Naive B cell (primary cell): ENCODE measurements at places on chromosomes 1 and 21. TPM values are rescaled to one million over a fixed set of nuclear protein-coding genes. Genes with fewer than 3 reads are reported as not detected.

DNA sequence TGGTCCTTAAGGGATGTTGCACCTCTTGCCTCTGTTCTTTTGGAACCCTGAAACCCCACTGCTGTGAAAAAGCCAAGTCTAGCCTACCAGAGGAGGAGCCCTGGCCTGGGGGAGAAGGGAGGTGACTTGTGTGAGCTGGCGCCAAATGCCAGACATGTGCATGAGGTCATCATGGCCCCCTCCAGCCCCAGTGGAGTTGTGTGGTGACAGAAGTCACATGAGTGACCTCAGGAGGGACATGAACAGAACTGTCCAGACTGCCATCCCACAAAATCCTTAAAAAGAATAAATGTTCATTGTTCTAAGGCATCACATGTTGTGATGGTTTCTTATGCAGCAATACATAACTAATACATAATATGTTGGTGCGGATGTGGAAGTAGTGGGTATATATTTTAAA is 10.8 kb downstream of the HHAT start:
- no peak overlapping the region for H3K4me3 ChIP-seq
- DNase-seq, result no peak
- H3K27ac ChIP-seq, result no peak overlapping the region
- peaks cover 11% of the 10 kb centered on the region for H3K4me1 ChIP-seq

DNA sequence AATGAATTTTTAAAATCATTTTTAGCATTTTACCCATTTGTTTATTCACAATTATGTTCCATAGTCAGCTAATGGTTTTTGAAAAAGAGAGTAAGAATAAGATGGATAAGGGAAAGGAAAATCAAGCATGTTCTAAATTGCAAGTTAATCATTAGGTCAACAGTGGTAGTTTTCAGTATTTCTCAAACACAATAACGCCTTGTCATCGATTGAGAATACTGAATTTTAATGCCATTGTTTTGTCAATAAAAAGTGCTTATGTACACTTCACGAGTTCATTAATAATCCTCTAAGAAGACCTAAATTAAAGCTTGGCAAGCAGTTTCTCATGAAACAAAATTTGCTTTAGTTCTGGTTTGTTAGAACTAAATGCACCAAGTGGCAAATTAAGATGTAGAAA is 100.3 kb downstream of the RERE start:
- H3K27me3 ChIP-seq, result no peaks in the 10 kb centered on the region
- DNase-seq, result no peak
- H3K4me3 ChIP-seq, result no peak overlapping the region
- peak overlapping the region; percentile 20 for H3K27ac ChIP-seq
- peaks cover 70% of the 10 kb centered on the region for H3K4me1 ChIP-seq
- peaks cover 6% of the 10 kb centered on the region for H3K36me3 ChIP-seq

GRCh38 chr1:236489710-236490377 is 33.9 kb upstream of the LGALS8 start:
- H3K27ac ChIP-seq, result no peak overlapping the region
- H3K27me3 ChIP-seq, result peaks cover 33% of the 10 kb centered on the region
- no peaks in the 10 kb centered on the region for H3K36me3 ChIP-seq
- no peak overlapping the region for H3K4me3 ChIP-seq

DNA sequence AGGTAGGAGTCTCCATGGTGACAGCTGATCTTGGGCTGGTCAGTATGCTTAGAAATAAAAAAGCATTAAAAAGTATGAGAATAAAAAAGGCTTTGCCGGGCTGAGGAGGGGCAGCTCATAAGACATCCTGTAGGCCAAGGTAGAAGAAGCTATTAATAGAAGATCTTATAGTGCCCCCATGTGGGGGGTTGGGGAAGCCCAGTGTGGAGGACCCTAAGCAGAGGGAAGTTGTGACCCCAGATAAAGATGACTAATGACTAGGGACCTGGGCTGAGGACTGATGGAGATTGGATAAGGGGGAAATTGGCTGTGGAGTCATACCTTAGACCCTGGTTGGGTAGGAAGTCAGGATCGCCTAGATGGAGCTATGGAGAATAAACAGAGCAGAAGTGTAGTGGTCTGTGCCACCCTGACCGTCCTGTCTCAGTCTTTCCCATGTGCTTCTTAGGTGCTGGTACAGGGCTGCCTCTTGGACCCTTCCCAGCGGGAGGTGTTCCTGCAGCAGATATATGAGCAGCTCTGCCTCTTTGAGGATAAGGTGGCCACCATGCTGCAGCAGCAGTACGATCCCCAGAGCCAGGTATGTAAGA is 25.0 kb downstream of the SZT2 start:
- H3K4me1 ChIP-seq, result peaks cover 6% of the 10 kb centered on the region
- H3K27ac ChIP-seq, result peak overlapping the region; percentile 29
- H3K27me3 ChIP-seq, result no peaks in the 10 kb centered on the region
- no peak overlapping the region for H3K4me3 ChIP-seq
- peak; percentile 74 for DNase-seq
- peaks cover 4% of the 10 kb centered on the region for H3K36me3 ChIP-seq

DNA sequence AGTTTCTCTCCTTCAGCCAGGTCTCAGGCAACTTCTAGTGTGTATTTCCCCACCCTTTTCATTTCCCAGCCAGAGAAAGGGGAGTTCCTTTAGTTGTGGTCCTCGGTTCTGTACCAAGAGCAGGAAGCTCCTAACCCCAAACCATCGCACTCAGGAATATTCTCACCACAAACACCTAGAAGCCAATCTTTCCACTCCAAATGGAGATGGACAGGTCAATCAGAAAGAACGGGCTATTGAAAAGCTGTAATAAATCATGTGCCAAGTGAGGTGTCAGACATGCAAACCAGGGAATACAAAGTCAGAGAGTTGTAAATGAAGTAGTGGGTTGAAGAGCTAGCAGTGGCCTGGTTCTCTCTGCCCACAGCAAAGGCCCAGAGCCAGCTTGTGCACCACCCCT is 77.2 kb downstream of the KCNN3 start:
- H3K27me3 ChIP-seq, result peaks cover 48% of the 10 kb centered on the region
- H3K4me1 ChIP-seq, result peaks cover 12% of the 10 kb centered on the region
- no peak for DNase-seq
- H3K4me3 ChIP-seq, result no peak overlapping the region
- no peaks in the 10 kb centered on the region for H3K36me3 ChIP-seq

GRCh38 chr1:165052936-165053335 is 303.6 kb downstream of the LMX1A start:
- no peak overlapping the region for H3K4me3 ChIP-seq
- DNase-seq, result no peak
- no peak overlapping the region for H3K27ac ChIP-seq
- no peaks in the 10 kb centered on the region for H3K36me3 ChIP-seq
- H3K4me1 ChIP-seq, result no peaks in the 10 kb centered on the region
- H3K27me3 ChIP-seq, result peaks cover 17% of the 10 kb centered on the region

- H3K27me3 ChIP-seq, result peaks cover 5% of the 10 kb centered on the region
- H3K36me3 ChIP-seq, result no peaks in the 10 kb centered on the region
- no peaks in the 10 kb centered on the region for H3K4me1 ChIP-seq
- no peak overlapping the region for H3K27ac ChIP-seq
- no peak overlapping the region for H3K4me3 ChIP-seq
- DNase-seq, result no peak
Measured at GRCh38 chr1:209375671-209376365, 207.7 kb upstream of the CAMK1G start.

DNA sequence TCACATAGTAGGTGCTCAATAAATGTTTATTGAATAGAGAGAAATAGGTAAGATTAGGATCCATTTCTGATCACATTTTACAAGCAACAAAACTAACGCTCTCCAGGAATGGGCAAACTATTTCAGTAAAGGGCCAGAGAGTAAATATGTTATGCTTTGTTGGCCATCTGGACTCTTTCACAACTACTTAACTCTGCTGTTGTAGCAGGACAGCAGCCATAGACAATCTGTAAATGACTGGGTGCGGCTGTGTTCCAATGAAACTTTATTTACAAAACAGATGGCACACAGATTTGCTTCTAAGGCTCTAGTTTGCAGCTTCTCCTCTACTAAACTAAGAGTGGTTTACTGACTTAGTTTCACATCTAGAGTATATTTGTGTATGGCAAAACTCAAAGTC is 83.0 kb upstream of the BACH1 start:
- DNase-seq, result no peak
- H3K27me3 ChIP-seq, result no peaks in the 10 kb centered on the region
- no peaks in the 10 kb centered on the region for H3K36me3 ChIP-seq
- no peak overlapping the region for H3K27ac ChIP-seq

- H3K27me3 ChIP-seq, result no peaks in the 10 kb centered on the region
- H3K27ac ChIP-seq, result no peak overlapping the region
- no peaks in the 10 kb centered on the region for H3K4me1 ChIP-seq
- no peak overlapping the region for H3K4me3 ChIP-seq
Measured at GRCh38 chr1:7407544-7407895, 363.6 kb upstream of the VAMP3 start.

DNA sequence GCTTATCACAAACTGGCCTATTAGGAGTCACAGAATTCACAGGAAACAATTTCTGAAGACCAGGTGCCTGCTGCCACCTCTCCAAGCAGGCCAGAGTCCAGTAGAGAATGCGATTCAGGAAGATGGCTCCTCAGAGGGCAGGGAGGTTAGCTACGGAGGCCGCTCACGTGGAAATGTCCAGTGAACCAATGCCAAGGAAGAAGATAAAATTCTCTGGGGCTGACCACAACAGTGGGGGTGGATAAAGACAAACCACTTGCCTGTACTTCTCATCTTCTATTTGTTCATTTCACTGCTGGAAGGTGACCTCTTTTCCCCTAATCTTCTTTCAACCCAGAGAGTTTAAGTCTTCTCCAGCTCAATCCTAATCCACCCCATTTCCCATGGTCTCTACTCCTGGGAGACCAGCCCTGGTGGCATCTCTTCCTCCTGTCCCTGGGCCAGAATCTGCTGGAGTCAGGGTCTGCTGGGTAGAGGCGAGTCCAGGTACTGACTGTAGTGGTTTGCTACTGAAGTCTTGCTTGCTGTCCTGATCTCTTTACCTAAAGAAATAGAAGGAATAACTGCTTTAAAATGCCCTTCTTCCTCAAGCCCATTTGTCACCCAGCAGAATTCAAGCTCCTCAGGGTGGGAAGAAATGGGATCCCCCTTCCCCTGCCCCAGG is 3.2 kb downstream of the PSRC1 start:
- no peaks in the 10 kb centered on the region for H3K36me3 ChIP-seq
- peaks cover 5% of the 10 kb centered on the region for H3K4me1 ChIP-seq
- H3K27ac ChIP-seq, result no peak overlapping the region
- H3K4me3 ChIP-seq, result no peak overlapping the region
- DNase-seq, result no peak

- no peak for DNase-seq
- H3K36me3 ChIP-seq, result no peaks in the 10 kb centered on the region
- H3K27me3 ChIP-seq, result no peaks in the 10 kb centered on the region
- H3K27ac ChIP-seq, result no peak overlapping the region
- no peak overlapping the region for H3K4me3 ChIP-seq
Measured at GRCh38 chr1:29674627-29675326, 438.5 kb downstream of the PTPRU start.

- no peak overlapping the region for H3K4me3 ChIP-seq
- no peaks in the 10 kb centered on the region for H3K27me3 ChIP-seq
- DNase-seq, result no peak
- H3K27ac ChIP-seq, result no peak overlapping the region
Measured at GRCh38 chr1:96240438-96240837, 481.1 kb upstream of the PTBP2 start.

- peaks cover 59% of the 10 kb centered on the region for H3K4me1 ChIP-seq
- H3K36me3 ChIP-seq, result peaks cover 16% of the 10 kb centered on the region
- H3K27ac ChIP-seq, result peak within 1 kb of the TSS; percentile 98
Measured at GRCh38 chr1:222712253-222713090, at the start of the genes AIDA and BROX. TSS of gene AIDA (minus strand) at chr1:222712491. CDS start at chr1:222712317, 174 bp downstream. TSS of gene BROX (plus strand) at chr1:222712564. CDS start at chr1:222715700, 3,136 bp downstream.

- H3K4me1 ChIP-seq, result peaks cover 41% of the 10 kb centered on the region
- H3K4me3 ChIP-seq, result peak overlapping the region; percentile 93
- DNase-seq, result no peak
- peak overlapping the region; percentile 100 for H3K27ac ChIP-seq
- H3K27me3 ChIP-seq, result no peaks in the 10 kb centered on the region
Measured at GRCh38 chr1:44819196-44819607, 10.9 kb downstream of the BTBD19 start.

DNA sequence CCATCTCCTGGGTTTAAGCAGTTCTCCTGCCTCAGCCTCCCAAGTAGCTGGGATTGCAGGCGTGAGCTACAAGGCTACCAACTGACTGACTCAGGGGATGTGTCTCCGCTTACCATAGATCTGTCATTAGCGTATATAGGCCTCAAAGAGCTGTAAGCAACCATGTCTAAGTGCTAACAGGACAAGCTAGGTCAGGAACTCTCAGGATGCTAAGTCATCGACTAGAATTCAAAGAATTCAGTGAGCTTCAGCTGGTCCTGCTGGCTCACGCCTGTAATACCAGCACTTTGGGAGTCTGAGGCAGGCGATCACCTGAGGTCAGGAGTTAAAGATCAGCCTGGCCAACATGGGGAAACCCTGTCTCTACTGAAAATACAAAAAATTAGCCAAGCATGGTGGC is 29.5 kb downstream of the CAPN2 start:
- DNase-seq, result no peak
- no peaks in the 10 kb centered on the region for H3K36me3 ChIP-seq
- no peaks in the 10 kb centered on the region for H3K4me1 ChIP-seq
- H3K27ac ChIP-seq, result no peak overlapping the region

DNA sequence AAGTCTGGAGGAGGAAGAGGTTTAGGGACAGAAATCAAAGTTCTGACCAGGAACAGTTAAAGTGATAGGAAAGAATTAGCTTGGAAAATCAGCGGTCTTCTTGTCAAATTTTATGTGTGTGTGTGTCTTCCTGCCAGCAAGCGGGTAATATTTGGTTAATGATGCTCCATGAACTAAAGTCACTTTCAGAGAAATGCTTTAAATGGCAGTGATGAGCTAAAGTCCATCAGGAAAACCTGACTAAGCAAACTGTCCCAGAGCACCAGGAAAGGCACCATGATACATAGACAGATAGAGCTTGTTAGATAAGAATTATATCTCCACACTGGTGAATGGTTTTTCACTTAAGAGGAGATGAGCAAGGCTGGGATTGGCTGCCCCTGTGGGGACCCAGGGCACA is 10.0 kb upstream of the CDC14A start:
- H3K4me3 ChIP-seq, result no peak overlapping the region
- DNase-seq, result no peak
- no peak overlapping the region for H3K27ac ChIP-seq

- H3K36me3 ChIP-seq, result no peaks in the 10 kb centered on the region
- H3K4me3 ChIP-seq, result no peak overlapping the region
- no peak for DNase-seq
Measured at GRCh38 chr1:94821636-94822305, 1.6 kb downstream of the SLC44A3 start.

- DNase-seq, result peak; percentile 33
- no peak overlapping the region for H3K4me3 ChIP-seq
- H3K27ac ChIP-seq, result no peak overlapping the region
- no peaks in the 10 kb centered on the region for H3K4me1 ChIP-seq
- peaks cover 15% of the 10 kb centered on the region for H3K27me3 ChIP-seq
- no peaks in the 10 kb centered on the region for H3K36me3 ChIP-seq
Measured at GRCh38 chr1:46735708-46736324, 16.9 kb upstream of the EFCAB14 start.

Gene ELF3
- polyA plus RNA-seq, result not detected

Gene LDLRAP1
- 21.0 TPM for polyA plus RNA-seq

Gene NDUFS5
- 273 TPM for polyA plus RNA-seq

Gene SLAMF7
- 3.0 TPM for polyA plus RNA-seq

Gene AXDND1
- polyA plus RNA-seq, result not detected

Gene CELA2A
- polyA plus RNA-seq, result not detected

Gene RGS13
- not detected for polyA plus RNA-seq

Gene NUDT17
- 4.8 TPM for polyA plus RNA-seq

Gene FCMR
- polyA plus RNA-seq, result 1,697 TPM

Gene C1orf210
- not detected for polyA plus RNA-seq

Gene FCAMR
- not detected for polyA plus RNA-seq

Gene RNF207
- 0.12 TPM for polyA plus RNA-seq
